Heart left ventricle (tissue), 16 donors: ENCODE measurements at places on chromosomes 1 and 21. TPM values are rescaled to one million over a fixed set of nuclear protein-coding genes. Genes with fewer than 3 reads are reported as not detected.

TNFRSF14 gene
- 35.8 TPM for total RNA-seq

CFAP45 gene
- total RNA-seq: 0.80 TPM

DCST2 gene
- total RNA-seq: not detected

GRCh38 chr1:39613250-39613649 lies 26.2 kb downstream of the HEYL start:
- DNase-seq: no peak
